Small intestine (tissue), 16 donors: ENCODE measurements at places on chromosomes 6 and 20. TPM values are rescaled to one million over a fixed set of nuclear protein-coding genes. Genes with fewer than 3 reads are reported as not detected.

DNA sequence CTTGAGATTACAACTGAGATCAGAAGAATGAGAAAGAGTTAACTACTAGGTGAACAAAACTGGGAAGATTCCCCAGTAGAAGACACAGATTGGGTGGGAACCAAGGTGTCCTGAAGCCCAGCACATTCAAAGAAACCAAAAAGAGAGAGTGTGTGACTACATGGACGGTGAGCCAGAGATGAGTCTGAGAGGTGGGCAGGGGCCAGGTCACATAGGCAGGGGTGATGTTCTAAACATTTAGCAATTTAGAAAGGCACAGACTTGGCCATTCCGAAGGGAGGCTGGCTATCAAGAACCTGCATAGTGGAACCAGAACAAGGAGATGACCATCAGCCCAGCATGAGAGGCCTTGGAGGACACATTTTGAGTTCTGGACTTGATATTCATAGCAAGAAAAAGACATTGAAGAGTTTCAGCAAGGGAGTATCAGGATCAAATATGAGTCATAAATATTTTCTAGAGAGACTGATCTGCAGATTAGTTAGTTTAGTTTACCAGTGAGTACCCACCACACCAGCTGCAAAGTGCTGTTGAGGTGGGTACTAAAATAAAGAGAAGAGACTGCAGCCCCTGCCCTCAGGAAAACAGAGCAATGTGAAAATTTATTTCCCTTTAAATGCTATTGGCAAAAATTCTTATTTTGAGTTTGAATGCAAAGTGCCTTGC is 340.5 kb upstream of the PRDM1 start:
- no peak for DNase-seq

- DNase-seq, result peak; percentile 73
Measured at GRCh38 chr6:157181649-157182048, 141.7 kb downstream of the TMEM242 start.

DNA sequence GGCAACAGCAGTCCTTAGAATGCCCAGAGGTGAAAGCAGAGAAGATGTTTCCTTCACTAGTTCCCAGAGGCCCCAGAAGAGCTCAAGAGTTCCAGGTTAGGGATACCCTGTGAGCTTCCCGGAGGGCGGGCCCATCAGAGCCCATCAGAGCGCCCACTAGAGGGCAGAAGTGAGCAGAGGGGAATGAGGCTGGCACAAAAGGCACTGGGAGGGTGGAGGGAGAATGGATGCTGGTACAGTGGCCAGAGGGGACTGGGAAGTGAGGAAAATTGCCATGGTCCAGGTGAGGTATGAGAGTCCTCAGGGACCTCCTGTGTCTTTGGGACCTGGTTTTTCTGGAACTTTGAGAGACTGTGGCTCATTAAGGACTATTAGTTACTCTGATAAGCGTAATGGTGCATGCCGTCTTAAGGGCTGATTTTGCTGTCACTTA is 57.3 kb downstream of the LINC00237 start:
- DNase-seq, result peak; percentile 46

DNA sequence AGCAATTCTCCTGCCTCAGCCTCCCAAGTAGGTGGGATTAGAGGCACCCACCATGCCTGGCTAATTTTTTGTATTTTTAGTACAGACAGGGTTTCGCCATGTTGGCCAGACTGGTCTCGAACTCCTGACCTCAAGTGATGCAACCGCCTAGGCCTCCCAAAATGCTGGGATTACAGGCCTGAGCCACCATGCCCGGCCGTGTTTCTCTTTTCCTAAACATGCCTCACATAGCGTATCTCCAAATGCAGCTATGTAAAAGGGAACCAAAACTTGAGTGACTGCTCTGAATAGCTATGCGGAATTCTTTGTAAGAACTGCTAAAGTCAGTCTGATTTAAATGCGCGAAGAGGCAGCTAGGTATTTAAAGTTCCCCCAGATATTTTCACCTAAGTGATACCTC is 20.5 kb downstream of the BPIFA2 start:
- DNase-seq, result no peak

GRCh38 chr6:72683797-72684196 is 61.9 kb downstream of the KCNQ5 start:
- DNase-seq, result no peak

DNA sequence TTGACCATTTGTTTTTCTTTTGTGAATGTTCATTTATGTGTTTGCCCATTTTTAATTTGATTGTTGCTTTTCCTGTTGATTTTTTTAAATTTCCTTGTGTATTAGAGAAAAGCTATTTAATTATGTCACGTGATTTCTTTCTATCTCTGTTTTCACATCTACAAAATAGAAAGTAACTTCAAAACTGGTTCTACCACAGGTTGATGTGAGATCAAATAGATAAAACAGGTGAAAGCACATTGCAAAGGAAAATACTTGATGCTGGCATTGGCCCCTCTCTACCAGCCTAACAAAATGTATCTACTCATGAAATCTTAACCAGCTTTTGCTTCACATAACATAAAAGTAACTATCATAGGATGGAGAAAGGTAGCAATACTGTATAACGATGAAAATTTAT is 129.2 kb downstream of the TMEM242 start:
- no peak for DNase-seq

GRCh38 chr6:9335431-9335830 is 900.1 kb upstream of the SLC35B3 start:
- DNase-seq, result no peak

- DNase-seq, result no peak
Measured at GRCh38 chr20:43820731-43821330, 93.8 kb upstream of the TOX2 start.

DNA sequence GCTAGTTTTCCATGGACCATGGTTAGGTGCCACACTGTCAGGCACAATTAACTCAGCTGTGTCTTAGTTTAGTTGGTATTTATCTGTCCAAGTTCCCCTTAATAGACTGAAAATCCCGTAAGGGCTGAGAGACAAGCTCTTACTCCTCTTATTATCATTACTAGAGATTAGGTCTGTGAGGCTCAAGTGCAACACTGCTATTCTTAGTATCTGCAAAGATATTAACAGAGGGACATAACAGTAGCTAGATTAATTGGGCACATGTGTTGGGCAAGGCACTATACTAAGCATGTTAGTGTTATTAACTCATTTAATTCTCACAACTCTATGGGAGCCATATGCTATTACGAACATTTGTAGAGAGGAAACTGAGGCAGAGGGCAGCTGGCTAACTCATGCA is 137.3 kb downstream of the VEGFA start:
- no peak for DNase-seq

DNA sequence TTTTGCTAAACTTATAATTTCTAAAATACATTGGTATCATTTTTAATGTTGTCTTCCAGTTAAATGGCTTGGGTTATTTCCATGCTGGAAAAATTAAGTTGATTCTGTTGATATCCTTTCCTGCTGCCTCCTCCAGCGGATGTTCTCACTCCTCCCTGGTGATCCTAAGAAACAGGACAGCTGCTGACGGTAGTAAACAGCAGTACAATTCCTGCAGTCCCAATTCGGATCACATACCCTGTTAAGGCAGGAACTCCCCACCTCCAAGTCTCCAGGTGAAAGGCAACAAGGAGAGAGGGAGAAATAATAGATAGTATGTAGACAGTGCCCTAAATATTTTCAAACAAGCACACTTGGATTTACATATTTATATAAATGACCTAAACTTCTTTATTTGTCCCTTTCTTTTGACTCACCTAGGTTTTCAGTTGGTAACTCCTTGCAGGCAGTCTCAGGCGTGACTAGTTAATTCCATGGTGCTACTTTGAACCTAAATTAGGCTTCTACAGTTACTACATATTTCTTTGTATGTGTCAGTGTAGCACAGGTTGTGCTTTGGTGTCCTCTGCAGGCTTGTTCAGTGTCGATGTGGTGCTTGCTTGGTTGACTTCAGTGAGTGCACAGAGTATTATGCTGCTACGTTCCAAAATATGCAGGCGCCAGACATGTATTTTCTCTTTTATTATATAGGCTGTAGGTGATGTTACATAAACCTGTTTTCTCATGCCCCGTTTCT is 126.0 kb downstream of the ADGRB3 start:
- no peak for DNase-seq

DNA sequence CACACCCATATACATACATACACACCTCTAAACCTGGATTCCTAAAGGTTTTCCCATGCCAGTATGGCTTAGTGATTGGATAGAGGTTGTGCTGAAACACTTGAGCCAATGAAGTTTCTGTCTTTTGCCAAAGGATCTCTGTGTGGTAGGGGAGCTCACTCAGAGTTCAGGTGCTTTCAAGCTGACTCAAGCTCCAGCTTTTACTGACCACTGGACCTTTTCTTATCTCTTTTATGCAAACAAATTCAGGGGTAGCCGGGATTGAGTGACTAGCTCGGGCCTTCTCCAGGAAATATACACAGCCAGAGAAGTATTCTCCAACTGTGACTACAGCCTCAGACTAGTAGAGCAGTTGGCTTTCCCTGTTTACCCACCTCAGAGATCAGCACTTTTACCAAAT is 21.5 kb upstream of the DSE start:
- DNase-seq, result no peak

Gene MAVS
- 11.6 TPM for polyA plus RNA-seq

Gene IP6K3
- 1.0 TPM for polyA plus RNA-seq

Gene CDSN
- polyA plus RNA-seq, result not detected

Gene SLC22A3
- 3.8 TPM for polyA plus RNA-seq

Gene MRPL14
- 87.1 TPM for polyA plus RNA-seq

Gene RBBP8NL
- polyA plus RNA-seq, result 14.9 TPM

Gene EPB41L2
- 18.6 TPM for polyA plus RNA-seq

Gene SMOC2
- polyA plus RNA-seq, result 6.7 TPM
